ENCODE measurements at places on chromosomes 2 and 18.
A peak's percentile ranks its signal among the peaks of the same experiment; 100 is the strongest.

GRCh38 chr2:26979741-26980140 lies 9.3 kb downstream of the MAPRE3 start:
- no peak for DNase-seq

DNA sequence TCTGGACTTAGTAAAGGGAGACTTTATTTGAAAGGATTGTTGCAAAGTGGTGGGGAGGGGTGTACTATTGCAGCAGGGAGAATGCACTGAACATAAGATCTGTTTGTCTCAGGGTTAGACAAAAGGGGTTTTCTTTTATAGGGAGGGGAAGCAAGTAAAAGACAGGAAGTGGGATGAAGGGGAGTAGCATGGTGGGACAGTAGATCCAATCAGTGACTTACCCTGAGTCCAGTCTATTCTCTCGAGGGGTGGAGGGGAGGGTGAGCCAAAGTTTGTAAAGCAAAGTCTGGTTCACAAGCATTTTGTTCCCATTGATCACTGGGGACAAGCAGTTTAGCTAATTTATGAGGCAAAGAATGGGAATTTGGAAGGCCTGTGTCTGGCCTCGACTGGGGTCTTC lies 35.0 kb upstream of the CYP27C1 start:
- no peak for DNase-seq

DNA sequence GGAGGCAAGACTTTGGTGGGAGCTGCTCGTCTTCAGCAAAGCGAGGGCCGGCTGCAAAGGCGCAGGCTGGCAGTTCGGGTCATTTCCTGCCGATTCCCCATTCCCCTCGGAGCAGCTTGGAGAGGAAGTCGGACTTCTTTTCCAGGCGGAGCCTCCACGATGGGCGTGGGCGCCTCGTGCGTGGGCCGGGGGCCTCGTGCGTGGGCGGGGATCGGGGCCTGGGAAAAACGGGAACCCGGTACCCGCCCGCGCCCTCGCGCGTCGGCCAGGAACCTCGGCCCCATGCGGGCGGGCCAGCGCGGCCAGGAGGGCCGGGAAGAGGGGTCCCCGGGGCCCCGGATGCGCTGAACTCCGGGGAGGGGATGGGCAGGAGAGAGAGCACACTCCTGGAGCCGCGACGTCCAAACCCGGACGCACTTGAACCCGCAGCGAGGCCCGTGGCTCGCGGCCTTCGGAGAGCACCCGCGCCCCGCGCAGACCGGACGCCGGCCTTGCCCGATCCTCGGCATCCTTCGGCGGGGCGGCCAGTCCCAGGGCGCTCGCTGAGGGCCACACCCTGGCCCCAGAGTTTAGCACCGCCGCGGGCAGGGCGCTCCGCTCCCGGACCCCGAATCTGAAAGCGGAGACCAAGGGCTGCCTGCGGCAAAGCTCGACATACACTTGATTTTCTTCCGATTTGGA lies 368.4 kb downstream of the MTX2 start:
- peak; percentile 90 for DNase-seq

DNA sequence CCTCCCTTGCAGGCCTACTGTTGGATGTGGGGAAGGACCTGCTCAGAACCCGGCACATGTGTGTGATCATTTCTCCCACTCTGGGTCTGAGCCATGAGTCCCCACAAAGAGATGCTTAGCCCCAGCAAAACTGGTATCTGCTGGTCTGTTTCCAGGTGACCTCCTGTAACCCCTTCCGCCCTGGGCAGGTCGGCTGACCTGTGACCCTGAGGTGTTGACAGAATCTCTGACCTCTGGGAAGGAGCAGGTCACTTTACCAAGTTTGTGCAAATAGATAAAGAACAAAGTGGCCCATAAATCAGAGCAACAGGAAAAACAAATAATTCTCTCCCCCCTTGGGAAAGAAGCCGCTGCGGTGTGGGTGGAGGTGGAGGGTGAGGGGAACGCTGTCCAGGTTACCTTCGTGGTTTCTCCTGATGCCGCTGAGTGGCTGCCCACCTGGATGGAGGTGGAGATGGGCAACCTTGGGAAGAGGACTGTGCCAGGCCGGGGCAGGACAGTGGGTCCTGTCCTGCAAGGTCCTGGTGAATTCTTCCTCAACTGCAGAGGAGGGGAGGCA lies 174.0 kb upstream of the MYCN start:
- no peak for DNase-seq

DNA sequence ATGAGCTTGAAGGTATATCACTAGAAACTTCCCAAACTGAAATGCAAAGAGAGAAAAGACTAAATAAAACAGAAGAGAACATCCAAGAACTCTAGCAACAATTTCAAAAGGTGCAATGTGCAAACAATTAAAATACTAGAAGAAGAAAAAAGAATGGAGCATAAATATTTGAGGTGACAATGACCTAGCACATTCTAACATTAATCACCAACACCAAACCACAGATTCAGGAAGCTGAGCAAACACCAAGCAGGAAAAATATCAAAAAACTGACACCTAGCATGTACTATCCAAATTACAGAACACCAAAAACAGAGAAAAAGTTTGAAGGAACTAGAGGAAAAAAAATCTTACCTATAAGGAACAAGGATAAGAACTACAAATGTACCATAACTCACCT lies 460.8 kb downstream of the IRS1 start:
- no peak for DNase-seq

DNA sequence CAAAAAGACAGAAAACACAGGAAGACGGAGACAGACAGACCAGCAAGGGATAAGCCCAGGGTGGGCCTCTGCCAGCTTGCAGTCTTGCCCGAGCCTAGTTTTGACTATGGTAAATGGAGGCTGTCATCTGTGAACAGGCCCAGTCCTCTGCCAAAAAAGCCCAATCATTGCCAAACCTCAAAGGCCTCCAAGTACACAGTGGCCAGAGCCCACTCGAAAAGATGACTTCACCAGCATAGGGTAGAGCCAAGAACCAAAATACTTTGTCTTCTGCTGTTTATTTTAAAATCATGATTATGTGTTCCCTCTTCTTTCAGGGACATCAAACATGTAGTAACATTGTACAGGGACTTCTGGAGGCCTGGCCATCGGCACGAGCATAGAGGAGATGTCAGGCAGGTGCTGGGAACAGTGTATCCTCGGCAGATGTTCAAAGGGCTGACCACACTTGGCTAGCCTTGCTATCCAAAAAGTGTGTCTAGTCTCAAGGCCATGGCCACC lies 66.0 kb downstream of the TTC32 start:
- no peak for DNase-seq

DNA sequence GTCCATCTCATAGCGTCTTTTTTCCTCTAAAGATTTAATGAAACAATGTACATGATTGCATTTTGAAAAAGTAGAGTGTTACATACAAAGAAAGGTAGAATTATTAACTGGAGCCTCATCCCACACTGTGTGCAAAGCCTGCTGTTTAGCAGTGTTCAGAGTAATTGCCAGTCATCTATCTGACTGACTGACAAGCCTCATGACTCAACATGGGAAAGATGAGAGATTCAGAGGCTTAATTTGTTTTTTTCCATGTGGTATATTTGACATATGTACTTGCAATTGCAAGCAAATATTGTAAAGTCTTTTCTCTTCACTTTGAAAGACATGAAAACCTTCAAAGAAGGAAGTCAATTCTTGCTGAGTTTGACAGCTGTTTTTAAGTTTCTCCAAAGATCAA lies 14.7 kb downstream of the PCARE start:
- peak; percentile 24 for DNase-seq

- DNase-seq = no peak
Measured at GRCh38 chr2:14524803-14525080, 107.8 kb upstream of the LRATD1 start.

DNA sequence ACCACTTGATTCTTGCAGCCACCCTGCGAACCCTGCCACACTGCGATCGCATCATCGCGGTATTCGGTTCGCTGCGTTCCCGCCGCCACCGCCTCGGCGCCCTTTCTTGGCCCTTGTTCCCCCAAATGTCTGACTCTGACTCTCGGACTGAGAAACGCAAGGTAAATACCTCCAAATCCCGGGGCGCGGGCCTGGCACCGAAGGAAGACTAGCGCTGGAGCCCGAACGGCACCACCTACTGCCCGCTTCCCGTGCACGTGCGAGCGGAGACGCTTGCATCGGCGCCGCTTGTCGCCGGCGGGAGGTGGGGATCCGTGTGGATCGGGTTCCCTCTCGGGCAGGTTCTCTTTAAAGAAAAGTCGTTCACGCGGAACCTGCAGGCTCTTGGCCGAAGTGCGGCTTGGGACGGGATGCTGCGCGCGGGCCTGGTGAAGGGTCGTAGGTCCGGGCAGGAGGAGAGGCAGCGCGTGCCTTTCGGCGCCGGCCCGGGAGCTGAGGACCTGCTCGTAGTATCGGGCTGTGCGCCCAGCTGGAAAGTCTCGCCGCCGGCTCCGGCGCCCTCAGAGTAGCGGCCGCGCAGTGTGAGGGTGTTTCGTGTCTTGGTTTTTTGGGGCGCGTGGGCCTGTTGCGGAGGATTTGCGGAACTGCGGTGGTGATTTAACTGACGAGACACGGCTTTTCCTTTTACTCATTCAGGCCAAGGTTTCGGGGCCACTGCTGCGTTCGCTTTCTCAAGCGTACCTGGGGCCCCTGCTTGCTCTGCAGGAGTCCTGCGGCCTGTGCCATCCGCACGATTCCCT lies 514 bp downstream of the BCL2L11 start:
- peak; percentile 50 for DNase-seq

- DNase-seq = no peak
Measured at GRCh38 chr18:37242826-37243560, 322.6 kb downstream of the CELF4 start.

DNA sequence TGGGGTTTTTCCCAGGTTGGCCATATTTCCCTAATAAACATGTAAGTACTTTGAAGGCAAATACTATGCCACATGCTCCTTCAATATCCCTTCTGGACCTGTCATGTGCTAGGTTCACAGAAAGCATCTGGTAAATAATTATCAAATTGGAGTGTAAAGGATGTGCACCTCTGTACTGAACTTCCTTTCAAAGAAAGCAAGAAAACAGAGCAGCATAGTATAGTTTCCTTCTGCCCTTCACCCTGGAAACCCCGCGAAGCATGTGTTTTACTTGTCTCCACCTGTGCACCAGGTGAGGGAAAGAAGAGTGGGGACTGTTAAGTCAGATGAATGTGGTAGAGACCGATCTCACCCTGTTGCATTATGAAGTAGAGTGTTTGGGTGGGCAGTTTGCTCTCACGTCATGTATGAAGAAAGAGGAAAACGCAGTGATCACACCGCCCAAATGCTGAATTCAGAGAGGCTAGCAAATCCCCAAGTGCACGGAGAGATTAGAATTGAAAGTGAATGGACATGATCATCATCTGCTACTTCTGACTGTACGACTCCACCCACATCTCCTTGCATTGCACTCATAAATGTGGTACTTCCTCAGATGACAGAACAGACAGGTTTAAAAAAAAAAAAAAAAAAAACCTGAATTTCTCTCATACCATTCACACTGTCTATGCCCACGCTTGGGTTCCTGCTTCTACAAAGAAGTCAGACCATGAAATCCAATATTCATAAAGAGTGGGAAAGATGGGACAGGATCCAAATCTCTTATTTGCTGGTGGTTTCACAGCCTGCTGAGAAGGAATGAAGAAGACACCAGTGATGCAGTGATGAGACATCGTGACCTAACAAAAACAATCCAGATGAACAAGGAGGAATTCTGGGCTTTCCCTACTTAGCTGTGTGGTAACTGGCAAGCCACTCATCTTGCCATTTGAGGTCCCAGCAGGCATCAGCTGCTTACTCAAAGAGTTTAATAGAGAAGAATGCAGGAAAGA lies 448.6 kb downstream of the BCL11A start:
- DNase-seq = no peak

DNA sequence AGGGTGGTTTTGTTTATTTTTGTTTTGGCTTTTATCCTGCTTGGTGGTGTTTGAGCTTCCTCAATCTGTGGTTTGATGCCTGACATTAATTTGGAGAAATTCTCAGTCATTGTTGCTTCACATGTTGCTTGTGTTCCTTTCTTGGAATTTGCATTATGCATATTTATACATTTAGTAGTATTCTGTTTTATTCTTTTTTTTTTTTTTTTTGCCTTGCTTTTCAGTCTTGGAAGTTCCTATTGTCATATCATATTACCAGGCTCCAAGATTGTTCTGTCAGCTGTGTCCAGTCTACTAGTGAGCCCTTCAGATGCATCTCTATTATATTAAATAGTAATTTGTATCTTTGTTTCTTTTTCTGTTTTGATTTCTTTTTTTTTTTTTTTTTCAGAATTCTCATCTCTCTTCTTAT lies 77.0 kb downstream of the EPC2 start:
- DNase-seq = no peak

DNA sequence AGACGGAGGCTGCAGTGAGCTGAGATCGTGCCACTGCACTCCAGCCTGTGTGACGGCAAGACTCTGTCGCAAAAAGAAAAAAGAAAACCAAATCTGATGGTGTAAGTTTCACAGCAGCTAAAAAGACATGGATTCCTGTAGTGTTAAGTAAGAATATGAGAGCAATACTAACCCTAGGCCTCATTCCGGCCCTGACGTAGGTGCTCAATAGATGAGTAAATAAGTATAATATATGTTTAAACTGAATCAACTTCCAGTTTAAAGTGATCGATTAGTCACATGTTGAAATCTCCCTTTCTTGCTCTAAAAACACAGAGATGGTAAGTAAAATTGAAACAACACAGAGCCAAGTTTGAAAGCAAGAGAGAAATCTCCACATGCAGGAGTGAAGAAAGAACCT lies 8.0 kb downstream of the ME2 start:
- no peak for DNase-seq

- no peak for DNase-seq
Measured at GRCh38 chr2:41116106-41116797, 664.4 kb upstream of the SLC8A1 start.

GRCh38 chr2:17476064-17476463 lies 42.2 kb downstream of the RAD51AP2 start:
- DNase-seq = no peak

DNA sequence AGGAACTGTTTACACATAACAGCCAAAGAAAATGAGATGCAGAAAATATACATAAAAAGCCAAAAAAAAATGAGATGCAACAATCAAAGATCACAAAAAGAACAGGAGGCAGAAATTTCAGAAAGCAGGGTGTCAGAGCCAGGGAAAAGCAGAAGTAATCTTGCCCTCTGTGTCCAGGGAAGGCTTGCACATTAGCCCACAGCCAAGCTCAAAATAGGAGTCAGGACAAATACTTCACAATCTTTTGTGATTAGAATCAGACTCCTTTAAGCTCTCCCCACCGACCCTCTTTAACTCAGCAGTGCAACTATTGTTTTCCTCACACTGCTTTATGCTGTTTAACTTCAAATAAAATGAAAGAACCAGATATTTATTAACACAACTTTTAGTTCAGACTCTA lies 34.6 kb downstream of the IAH1 start:
- no peak for DNase-seq

GRCh38 chr18:59902131-59902992 lies 2.6 kb downstream of the PMAIP1 start:
- DNase-seq = no peak

- no peak for DNase-seq
Measured at GRCh38 chr18:51522338-51522737, 324.9 kb upstream of the MEX3C start.

- DNase-seq = no peak
Measured at GRCh38 chr2:52532956-52533355, 1234.6 kb upstream of the CHAC2 start.

GRCh38 chr2:59804732-59805131 lies 748.7 kb downstream of the BCL11A start:
- no peak for DNase-seq
